ENCODE measurements at places on chromosomes 12 and 14. TPM values are rescaled to one million over a fixed set of nuclear protein-coding genes. Genes with fewer than 3 reads are reported as not detected.

Gene CACNA1C
- total RNA-seq = 2.2 TPM

Gene BEGAIN
- 1.4 TPM for total RNA-seq

Gene WIF1
- total RNA-seq = not detected

Gene VDR
- total RNA-seq = 13.6 TPM

Gene TAS2R8
- total RNA-seq = not detected

Gene LRRC23
- 21.6 TPM for total RNA-seq

Gene P2RX2
- total RNA-seq = not detected

Gene TAPBPL
- total RNA-seq = 5.5 TPM

Gene SERPINA10
- not detected for total RNA-seq

Gene TESPA1
- total RNA-seq = not detected

Gene POTEG
- total RNA-seq = not detected

Gene KCNH3
- total RNA-seq = not detected

Gene LTB4R
- total RNA-seq = 2.4 TPM

Gene PZP
- total RNA-seq = not detected

Gene CLEC6A
- not detected for total RNA-seq

Gene TMEM52B
- 1.5 TPM for total RNA-seq

Gene CAND1
- 106 TPM for total RNA-seq

Gene FLRT2
- total RNA-seq = 21.3 TPM

Gene SMCO3
- 29.1 TPM for total RNA-seq
